ENCODE measurements at places on chromosomes 7 and 10.

GRCh38 chr10:63515002-63515763, 6.0 kb upstream of the REEP3 start:
- DNase-seq, result peak; percentile 62

GRCh38 chr10:61478621-61479312, 25.6 kb upstream of the TMEM26 start:
- DNase-seq, result peak; percentile 57

GRCh38 chr10:123926401-123927264, 35.0 kb upstream of the CPXM2 start:
- DNase-seq, result no peak

DNA sequence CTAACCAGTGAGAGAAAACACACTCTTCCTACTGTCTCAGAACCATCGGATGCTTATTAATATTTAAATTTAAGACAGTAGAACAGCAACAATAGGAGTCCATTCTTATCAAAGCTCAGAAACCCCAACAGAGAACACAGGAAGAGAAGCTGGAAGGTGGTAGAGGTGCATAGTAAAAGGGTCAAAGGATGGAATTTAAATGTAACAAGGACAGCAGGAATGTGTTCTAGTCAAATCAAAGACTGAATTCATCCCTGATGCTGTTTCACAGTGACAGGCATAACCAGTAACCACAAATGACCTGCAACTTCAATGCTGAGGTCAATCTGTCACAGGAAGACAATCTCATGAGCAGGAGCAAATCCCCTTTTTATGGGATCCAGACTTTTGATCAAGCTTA, 1259.7 kb downstream of the XPNPEP1 start:
- DNase-seq, result no peak

GRCh38 chr10:5071411-5072198, 22.6 kb upstream of the AKR1C3 start:
- DNase-seq, result peak; percentile 83

- no peak for DNase-seq
Observed at GRCh38 chr7:1700086-1700485, 30.0 kb downstream of the ELFN1 start.

DNA sequence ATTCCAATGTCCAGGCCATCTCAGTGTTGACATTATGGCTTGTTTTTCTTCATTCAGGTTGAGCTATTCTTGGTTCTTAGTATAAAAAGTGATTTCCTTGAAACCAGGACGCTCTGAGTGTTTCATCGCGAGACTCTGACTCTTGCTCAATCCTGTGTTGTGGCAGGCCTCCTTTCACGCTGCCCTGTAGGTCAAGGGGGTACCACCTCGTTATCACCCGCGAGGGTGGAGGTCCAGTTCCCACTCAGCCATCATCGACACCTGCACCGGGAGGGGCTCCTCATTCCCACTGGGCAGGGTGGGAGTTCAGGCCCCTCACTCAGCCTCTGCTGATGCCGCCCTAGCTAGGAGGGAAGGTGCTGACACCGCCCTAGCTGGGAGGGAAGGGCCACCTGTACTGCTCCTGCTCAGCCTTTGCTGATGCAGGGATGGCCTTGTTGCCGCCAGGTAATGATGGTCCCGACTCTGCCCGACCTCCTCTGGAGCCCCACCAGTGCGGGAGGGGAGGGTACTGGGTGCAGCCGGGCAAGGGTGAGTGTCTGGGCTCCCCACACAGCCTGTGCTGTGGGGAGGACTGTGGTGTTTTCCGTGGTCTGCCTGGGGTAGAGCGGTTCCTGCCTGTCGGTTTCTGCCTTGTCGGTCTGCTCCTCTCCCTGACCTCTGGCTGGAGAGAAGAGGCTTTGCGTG, 16.4 kb downstream of the IQCE start:
- no peak for DNase-seq

Data from HT-29 (cell line).